ENCODE measurements at places on chromosomes 13 and 19.

DNA sequence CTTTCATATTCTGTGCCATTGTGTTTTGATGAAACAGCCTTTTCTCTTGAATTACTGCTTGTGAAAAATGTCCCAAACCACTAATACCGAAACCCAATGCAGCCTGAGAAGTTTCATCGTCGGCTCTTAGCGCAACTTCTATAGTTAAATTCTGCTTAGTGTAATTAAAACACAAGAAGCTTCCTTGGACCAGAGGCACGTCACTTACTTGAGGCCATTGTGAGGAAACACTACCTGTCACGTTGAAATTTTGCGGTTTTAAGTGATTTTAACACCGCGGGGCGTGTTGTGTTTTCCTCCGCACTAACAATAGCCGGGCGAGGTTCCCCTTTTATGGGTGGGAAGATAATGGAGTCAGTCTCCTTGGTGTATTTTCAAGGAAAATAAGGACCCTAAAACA, 70.9 kb downstream of the GGACT start:
- DNase-seq = no peak

DNA sequence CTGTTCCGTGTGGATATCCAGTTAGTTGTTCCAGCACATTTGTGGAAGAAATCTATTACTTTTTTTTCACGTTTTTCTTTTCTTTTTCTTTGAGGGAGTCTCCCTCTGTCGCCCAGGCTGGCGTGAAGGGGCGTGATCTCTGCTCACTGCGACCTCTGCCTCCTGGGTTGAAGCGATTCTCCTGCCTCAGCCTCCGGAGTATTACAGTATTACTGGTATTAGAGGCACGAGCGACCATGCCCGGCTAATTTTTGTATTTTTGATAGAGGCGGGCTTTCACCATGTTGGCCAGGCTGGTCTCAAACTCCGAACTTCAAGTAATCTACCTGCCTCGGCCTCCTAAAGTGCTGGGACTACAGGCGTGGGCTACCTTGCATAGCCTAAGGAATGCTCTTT, 43.6 kb downstream of the ZNF611 start:
- no peak for DNase-seq

- DNase-seq = no peak
Measured at GRCh38 chr13:84951128-84951527, 848.1 kb downstream of the SLITRK6 start.

DNA sequence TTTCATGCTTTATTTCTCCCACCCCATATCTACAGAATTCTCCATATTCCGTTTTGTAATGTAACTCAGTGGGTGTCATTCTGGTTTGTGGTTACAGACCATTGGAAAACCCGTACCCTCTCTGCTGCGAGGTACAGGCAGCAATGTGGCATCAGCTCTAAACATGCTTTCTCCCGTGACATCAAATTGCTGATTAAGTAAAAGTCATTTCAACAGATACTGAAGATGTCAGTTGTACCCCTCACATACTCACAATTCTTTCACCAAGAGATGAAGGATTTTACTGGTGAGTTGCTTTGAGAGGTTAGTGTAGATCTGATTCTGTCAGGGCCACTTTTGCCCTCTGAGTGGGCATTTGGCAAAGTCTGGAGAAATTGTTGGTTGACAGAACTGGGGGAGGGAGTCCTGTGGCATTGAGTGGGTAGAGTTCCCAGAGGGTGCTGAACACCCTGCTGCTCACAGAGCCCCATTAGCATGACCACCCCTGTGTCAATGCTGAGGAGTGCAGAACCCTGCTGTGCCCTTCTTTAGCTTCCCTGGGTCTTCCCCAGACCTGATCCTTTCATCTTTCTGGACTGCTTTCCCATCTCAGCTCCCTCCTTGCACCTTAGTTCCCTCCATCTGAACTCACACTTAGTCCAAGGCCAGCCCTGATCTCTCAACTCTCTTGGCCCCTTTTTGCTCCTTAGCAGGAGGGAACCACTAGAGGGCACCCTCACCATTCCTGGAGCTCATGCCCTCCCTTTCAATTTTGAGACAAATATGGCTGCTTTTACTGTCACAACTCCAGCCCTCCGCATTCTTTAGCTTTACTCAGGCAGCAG, 39.9 kb upstream of the CEACAM8 start:
- DNase-seq = no peak

DNA sequence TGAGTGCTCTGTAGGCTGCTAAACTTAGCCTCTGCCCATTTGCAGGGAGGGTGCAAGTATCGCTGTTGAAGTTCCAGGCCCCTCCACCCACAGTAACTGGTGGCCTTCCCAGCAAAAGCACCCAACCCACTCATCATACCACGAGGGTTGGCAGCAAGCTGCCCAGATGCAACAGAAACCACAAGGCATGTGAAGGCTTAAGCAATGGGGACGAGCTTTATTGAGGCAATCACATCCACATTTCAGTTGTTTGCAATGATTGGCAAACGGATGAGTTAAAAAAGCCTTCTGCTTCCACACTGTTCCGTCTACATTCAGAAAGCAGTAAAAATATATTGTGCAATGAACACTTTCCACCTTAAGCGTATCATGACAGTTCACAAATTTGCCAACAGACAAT, 10.3 kb downstream of the GJB6 start:
- no peak for DNase-seq

DNA sequence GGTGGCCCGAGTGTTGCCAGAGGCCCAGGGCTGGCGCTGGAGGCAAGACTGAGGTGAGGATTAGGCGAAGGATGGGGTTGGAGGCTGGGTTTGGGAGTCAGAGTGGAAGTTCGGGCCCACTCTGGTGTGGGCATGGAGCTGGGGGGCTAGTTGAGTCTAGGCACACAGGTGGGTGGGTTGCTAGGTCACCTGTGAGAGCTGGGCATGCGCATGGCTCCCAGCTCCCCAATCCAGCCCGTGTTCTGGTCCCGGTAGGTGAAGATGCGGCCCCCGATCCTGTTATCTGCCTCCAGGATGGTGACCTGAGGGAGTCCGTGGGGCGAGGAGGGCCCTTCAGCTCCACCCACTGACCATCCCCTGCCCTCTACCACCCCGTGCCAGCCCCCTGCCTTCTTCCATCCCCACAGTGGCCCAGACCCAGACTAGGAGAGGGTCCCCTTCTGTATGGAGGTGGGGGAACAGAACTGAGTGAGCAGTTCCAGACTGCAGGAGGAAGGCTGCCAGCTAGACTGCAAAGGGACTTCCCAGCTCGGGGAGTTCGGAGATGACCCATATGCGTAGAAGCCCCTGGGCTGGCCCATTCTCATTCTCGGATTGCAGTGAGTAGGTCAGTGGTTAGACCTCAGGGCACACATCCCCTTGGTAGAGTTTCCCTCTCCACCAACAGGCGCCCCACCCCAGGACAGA, 1.7 kb downstream of the IL4I1 start:
- DNase-seq = no peak

DNA sequence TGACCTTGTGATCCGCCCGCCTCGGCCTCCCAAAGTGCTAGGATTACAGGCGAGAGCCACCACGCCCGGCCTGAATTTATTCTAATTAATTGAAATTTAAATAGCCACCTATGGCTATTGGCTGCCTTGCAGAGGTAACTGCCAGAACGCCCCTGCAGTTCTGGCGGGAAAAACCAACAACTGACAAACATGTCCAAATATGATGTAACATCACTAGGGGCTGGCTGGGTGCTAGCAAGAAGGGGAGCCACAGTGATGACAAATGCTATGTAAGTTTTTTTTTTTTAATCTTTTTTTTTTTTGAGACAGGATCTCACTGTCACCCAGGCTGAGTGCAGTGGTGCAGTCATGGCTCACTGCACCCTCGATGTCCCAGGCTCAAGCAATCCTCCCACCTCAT, 12.9 kb downstream of the ZSWIM9 start:
- no peak for DNase-seq

- no peak for DNase-seq
Measured at GRCh38 chr13:97497400-97497799, 63.4 kb downstream of the RAP2A start.

DNA sequence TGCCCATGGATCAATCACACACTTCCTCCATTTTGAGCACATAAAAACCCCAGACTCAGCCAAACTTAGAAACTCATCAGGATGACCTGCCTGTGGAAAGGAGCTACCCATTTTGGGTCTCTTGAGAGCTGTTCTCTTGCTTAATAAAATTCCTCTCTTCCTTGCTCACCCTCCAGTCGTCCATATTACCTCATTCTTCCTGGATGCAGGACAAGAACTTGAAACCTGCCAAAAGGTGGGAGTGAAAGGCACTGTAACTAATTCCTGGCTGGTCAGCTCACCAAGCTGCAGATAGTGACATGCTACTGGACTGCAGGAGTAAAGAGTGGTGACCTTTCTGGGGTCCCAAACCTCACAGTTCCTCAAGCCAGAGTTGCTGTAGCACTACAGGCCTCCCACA, 20.2 kb downstream of the LIG4 start:
- no peak for DNase-seq

DNA sequence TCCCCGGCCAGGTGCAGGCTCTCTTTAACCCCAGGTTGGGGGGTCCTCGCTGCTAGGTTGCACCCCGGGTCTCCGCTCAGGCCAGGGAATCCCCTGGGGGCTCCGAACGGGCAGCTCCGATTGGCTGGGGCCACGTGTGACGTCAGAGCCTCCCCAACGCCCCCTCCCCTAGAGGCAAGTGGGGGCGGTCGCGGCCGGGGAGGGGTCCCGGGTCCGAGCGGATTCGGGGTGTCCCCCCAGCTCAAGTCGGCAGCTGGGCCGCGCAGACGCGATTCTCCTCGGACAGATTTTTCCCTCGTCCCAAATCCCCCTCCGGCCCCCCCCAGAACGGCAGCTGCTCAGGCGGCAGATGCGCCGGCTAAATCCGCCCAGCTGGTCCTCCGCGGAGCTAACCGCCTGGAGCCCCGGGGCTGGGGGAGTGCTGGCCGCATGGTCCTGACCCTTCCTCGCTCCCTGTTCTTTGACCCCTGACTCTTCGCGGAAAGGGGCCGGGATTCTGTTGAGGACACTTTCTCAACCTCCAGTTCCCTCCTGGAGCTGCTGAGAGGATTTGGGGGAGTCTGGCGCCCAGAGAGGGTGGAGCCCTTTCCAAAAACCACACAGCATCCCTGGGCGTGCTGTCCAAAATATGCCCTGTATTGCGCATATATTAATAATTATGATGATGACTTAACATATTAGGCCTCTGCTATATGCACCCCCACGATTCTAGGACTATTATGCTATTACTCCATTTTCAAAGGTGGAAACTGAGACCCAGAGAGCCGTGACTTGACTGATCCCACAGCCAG, 25.4 kb upstream of the SEMA6B start:
- DNase-seq = no peak

Measured in NCI-H1436 treated with DMSO at 0.1 percent for 48 hours (cell line).